ENCODE measurements at places on chromosomes 11 and 22. TPM values are rescaled to one million over a fixed set of nuclear protein-coding genes. Genes with fewer than 3 reads are reported as not detected.
A peak's percentile ranks its signal among the peaks of the same experiment; 100 is the strongest.

The C11orf91 gene
- total RNA-seq, result 0.27 TPM

The CAVIN3 gene
- 1.9 TPM for total RNA-seq

The FJX1 gene
- total RNA-seq, result 0.17 TPM

The SRRD gene
- total RNA-seq, result 19.1 TPM

The POLA2 gene
- 55.2 TPM for total RNA-seq

The SCN3B gene
- total RNA-seq, result not detected

The DUSP8 gene
- 0.23 TPM for total RNA-seq

The RIBC2 gene
- 7.0 TPM for total RNA-seq

The MRPL49 gene
- 55.4 TPM for total RNA-seq

- DNase-seq, result no peak
- H3K27me3 ChIP-seq, result no peaks in the 10 kb centered on the region
- no peak overlapping the region for H3K4me3 ChIP-seq
- no peaks in the 10 kb centered on the region for H3K4me1 ChIP-seq
- no peak overlapping the region for H3K27ac ChIP-seq
Observed at GRCh38 chr11:62360685-62361084, 23.4 kb downstream of the ASRGL1 start.

DNA sequence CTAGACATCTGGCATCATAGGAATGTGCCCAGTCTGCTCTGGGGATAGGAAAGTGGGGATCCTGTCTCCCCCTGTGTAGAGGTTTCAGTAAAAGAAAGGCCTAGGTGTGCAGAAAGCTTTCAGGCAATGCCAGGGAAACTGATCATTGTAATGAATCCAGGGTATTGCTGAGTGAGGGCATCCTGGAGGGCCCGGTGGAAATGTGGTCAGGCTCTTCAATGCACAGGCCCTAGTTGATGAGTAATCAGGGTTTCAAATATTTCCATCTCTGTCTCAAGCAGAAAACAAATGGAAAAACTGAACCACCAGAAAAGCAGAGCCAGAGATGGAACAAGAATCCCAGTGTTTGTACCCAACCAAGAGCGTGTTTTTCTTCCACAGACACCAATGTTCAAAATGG lies 2.0 kb downstream of the CD3E start:
- peaks cover 67% of the 10 kb centered on the region for H3K36me3 ChIP-seq
- peak; percentile 32 for DNase-seq
- H3K27me3 ChIP-seq, result no peaks in the 10 kb centered on the region
- H3K27ac ChIP-seq, result peak overlapping the region; percentile 99
- H3K4me1 ChIP-seq, result peaks cover 82% of the 10 kb centered on the region
- H3K4me3 ChIP-seq, result peak overlapping the region; percentile 99

- H3K27me3 ChIP-seq, result no peaks in the 10 kb centered on the region
- peaks cover 12% of the 10 kb centered on the region for H3K4me1 ChIP-seq
- no peaks in the 10 kb centered on the region for H3K36me3 ChIP-seq
- H3K4me3 ChIP-seq, result no peak overlapping the region
- no peak overlapping the region for H3K27ac ChIP-seq
Observed at GRCh38 chr11:35357923-35358322, 61.4 kb downstream of the SLC1A2 start.

- peak overlapping the region; percentile 60 for H3K27ac ChIP-seq
- peak; percentile 29 for DNase-seq
- H3K4me1 ChIP-seq, result peaks cover 4% of the 10 kb centered on the region
- peaks cover 8% of the 10 kb centered on the region for H3K36me3 ChIP-seq
Observed at GRCh38 chr11:27720277-27720830, 20.1 kb upstream of the BDNF start.

DNA sequence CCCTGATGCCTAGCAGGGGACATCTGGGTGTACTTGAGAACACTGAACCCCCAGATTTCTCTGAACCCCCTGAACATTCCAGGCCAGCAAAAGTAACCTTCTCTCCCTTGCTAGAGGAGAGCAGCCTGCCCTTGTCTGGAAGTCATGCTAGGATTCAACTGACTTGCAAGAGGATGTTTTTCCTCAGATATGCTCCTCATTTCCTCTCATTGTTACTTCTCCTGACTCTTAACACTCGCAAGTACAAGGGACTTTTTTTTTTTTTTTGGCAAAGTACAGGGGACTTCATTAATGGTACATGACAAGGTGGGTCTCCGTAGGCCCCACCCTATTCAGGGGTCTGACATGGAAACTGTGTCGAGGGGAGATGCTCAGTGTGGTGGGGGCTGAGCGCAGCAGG lies 6.3 kb upstream of the MCHR1 start:
- no peak for DNase-seq
- H3K27me3 ChIP-seq, result no peaks in the 10 kb centered on the region
- H3K4me3 ChIP-seq, result no peak overlapping the region
- H3K4me1 ChIP-seq, result peaks cover 19% of the 10 kb centered on the region

DNA sequence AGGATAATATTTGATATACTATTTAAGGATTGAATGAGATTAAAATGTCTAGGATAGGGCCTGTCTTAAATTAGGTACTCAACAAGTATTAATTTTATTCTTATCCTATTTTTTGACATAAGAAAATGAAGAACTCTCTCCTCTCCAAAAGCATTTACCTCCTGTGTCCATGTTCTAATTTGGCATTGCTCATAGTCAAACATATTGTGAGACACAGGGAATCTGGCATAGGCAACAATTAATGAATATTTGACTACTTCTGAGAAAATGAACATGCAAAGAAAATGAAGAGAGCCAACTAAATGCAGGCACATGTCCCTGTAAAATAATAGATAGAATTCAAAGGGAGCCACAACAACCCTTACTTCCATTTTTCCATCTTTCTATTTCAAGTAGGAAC lies 198.5 kb upstream of the C11orf87 start:
- H3K36me3 ChIP-seq, result no peaks in the 10 kb centered on the region
- no peaks in the 10 kb centered on the region for H3K27me3 ChIP-seq
- H3K27ac ChIP-seq, result no peak overlapping the region
- no peak overlapping the region for H3K4me3 ChIP-seq
- DNase-seq, result no peak

- no peak overlapping the region for H3K4me3 ChIP-seq
- no peak for DNase-seq
- no peaks in the 10 kb centered on the region for H3K27me3 ChIP-seq
- H3K4me1 ChIP-seq, result no peaks in the 10 kb centered on the region
- H3K36me3 ChIP-seq, result no peaks in the 10 kb centered on the region
Observed at GRCh38 chr11:117631336-117632140, 165.5 kb downstream of the DSCAML1 start.

GRCh38 chr22:22527312-22527711 lies 7.2 kb upstream of the ZNF280A start:
- no peak overlapping the region for H3K27ac ChIP-seq
- peaks cover 14% of the 10 kb centered on the region for H3K27me3 ChIP-seq
- no peak for DNase-seq

DNA sequence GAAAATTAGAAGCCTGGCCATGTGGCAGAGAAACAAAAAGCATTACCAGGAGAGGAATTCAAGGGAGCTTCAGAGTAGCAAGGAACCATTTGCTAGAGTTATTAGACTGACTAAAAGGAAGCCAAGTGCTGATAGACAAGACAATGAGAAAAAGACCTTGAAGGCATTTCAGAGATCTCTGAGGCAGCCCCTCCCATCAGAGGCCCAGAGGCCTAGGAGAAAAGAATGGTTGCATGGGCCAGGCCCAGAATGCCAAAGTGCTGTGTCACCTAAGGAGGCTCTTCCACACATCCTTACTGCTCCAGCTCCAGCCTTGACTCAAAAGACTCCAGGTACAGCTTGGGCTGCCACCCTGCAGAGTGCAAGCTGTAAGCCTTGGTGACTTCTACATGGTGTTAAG lies 61.8 kb upstream of the POU2AF2 start:
- H3K4me3 ChIP-seq, result no peak overlapping the region
- no peak for DNase-seq
- H3K27ac ChIP-seq, result no peak overlapping the region
- H3K27me3 ChIP-seq, result peaks cover 16% of the 10 kb centered on the region

DNA sequence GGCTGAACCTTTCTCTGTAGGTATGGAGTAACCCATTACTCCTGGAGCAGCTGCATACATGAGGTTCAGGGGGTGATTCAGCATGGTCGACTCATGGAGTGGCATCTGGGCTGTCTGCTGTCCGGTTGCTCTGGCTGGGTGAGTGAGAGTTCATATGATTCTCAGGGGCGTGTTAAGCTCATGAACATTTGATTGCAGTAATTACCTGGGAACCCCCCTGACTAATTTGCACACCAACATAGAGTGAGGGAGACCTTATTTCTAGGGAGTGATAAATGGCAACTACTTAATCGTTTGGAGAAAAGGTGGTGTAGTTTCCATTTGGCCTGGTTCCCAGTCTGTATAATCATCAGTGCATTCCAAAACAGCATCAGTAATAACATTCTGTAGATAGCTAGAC lies 661.9 kb downstream of the ETS1 start:
- H3K27me3 ChIP-seq, result peaks cover 2% of the 10 kb centered on the region
- no peaks in the 10 kb centered on the region for H3K4me1 ChIP-seq
- H3K27ac ChIP-seq, result no peak overlapping the region

- peaks cover 59% of the 10 kb centered on the region for H3K36me3 ChIP-seq
- peaks cover 77% of the 10 kb centered on the region for H3K4me1 ChIP-seq
- H3K27ac ChIP-seq, result peak overlapping the region; percentile 90
- H3K4me3 ChIP-seq, result peak overlapping the region; percentile 53
- H3K27me3 ChIP-seq, result no peaks in the 10 kb centered on the region
Observed at GRCh38 chr11:96267496-96268032, 75.4 kb downstream of the MAML2 start.

GRCh38 chr11:129323896-129324502 lies 51.6 kb upstream of the BARX2 start:
- H3K36me3 ChIP-seq, result no peaks in the 10 kb centered on the region
- H3K27me3 ChIP-seq, result peaks cover 3% of the 10 kb centered on the region
- no peak overlapping the region for H3K4me3 ChIP-seq
- H3K27ac ChIP-seq, result no peak overlapping the region
- no peak for DNase-seq

DNA sequence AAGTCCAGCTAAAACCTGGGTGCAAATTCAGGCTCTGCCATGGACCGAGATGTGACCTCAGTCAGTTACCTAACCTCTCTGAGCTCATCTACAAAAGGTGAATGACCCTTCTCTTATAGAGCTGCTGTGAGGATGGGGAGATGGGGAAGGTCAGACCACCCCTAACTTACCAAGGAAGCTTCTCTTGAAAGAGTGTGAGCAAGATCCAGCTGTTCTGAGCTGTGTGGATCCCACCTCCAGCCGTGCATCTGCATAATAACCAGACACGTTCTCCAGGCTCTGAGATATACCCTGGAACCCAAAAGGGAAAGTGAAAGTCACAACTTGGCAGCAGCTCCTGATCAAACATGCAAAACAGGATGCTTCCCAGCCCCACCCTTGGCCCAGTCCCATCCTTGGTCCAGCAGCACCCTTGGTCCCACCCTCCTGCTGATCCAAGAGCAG lies at the start of gene APOL3:
Gene APOL3 (minus strand): TSS at position 257 of the 444 bp plus-strand sequence. CDS start 11,700 bp downstream, outside the sequence.
- peak; percentile 73 for DNase-seq
- H3K27me3 ChIP-seq, result no peaks in the 10 kb centered on the region
- H3K4me1 ChIP-seq, result peaks cover 87% of the 10 kb centered on the region
- H3K4me3 ChIP-seq, result peak within 1 kb of the TSS; percentile 85

DNA sequence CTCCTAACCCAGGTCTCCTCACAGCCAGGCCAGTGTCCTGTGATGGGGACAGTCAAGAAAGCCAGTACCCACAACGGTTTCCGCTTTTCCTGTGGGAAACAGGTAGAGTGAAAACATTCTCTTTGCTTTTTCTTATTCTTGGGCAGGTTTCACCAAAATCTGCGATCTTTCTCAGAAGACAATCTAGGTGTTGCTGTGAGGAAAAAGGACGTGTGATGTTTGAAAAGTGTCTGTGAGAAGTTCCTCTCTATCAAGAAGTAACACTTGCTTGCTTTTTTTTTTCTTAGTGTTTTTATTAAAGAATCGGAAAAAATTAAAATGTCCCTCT lies 9.2 kb upstream of the IL2RB start:
- H3K27me3 ChIP-seq, result no peaks in the 10 kb centered on the region
- DNase-seq, result no peak
- peaks cover 13% of the 10 kb centered on the region for H3K36me3 ChIP-seq
- H3K4me3 ChIP-seq, result no peak overlapping the region
- no peak overlapping the region for H3K27ac ChIP-seq

DNA sequence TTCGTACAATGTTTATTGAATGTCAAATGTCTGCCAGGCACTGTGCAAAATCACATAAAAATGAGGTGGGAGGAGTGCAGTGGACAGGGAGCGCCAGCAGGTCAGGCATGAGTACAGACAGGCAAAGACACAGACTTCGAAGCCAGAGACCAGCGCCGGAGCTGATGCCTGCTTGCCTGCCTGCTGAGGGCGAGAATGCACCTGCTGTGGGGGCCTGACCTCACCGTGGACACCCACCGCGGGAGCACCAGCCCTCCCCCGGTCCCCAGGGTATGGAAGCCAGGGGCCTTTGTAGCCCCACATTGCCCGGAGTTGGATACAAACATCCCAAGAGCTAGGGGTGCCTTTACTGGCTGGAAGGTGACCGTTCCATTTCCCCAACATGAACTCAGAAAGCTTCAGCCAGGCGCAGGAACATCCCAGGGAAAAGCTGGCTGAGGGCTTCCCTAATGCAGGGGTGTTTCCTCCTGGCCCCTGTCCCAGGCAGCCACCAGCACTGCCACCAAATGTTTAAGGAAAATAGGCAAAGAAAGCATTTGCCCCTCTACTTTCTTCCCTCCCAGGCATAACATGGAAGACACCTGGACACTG lies 17.9 kb downstream of the IFITM10 start:
- no peak overlapping the region for H3K4me3 ChIP-seq
- DNase-seq, result no peak
- peaks cover 29% of the 10 kb centered on the region for H3K4me1 ChIP-seq

- no peaks in the 10 kb centered on the region for H3K27me3 ChIP-seq
- no peak for DNase-seq
- no peaks in the 10 kb centered on the region for H3K36me3 ChIP-seq
Observed at GRCh38 chr22:44971651-44972362, 38.0 kb downstream of the PHF21B start.

- no peaks in the 10 kb centered on the region for H3K36me3 ChIP-seq
- no peak overlapping the region for H3K27ac ChIP-seq
- H3K4me3 ChIP-seq, result no peak overlapping the region
- no peaks in the 10 kb centered on the region for H3K27me3 ChIP-seq
- H3K4me1 ChIP-seq, result no peaks in the 10 kb centered on the region
Observed at GRCh38 chr11:116418388-116419041, 354.3 kb downstream of the BUD13 start.

GRCh38 chr22:37804881-37805809 lies 2.6 kb upstream of the GCAT start:
- peaks cover 46% of the 10 kb centered on the region for H3K27me3 ChIP-seq
- H3K27ac ChIP-seq, result peak overlapping the region; percentile 50
- peak overlapping the region; percentile 29 for H3K4me3 ChIP-seq
- H3K36me3 ChIP-seq, result peaks cover 3% of the 10 kb centered on the region
- peaks cover 49% of the 10 kb centered on the region for H3K4me1 ChIP-seq
